ENCODE measurements at places on chromosomes 6 and 20.

DNA sequence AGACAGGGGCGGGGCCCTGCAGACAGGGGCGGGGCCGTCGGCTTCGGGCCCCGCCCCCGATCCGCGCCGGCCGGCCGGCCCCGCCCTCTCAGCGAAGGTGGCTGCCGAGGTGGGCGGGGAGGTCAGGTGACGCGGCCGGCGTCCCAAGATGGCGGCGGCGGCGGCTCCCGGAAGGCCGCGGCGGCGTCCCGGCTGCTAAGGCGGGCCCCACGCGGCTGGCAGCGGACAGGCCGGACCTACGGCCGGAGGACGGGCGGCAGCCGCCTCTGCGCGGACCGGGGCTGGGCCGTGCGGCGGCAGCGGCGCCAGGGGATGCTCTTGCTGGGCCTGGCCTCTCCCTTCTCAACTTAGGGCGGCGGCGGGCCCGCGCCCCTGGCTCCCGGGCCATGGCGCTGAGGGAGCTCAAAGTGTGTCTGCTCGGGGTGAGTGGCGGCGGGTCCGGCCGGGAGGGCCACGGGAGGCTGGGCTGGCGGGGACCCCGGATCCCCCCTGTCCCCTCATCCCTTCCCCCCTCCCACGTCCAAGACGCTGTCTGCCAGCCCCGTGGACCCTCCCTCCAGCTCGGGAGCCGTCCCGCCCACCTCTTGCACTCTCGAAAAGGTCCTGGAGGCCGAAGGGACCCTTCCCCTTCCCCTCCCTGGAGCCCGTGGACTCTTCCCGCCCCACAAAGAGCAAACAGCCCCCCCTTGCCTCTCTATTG, at the start of gene RAB22A:
Gene RAB22A, plus strand, starts transcription at position 125 of the 700 bp plus-strand sequence. Its CDS starts 262 bp downstream, at position 387.
- peak; percentile 70 for DNase-seq

DNA sequence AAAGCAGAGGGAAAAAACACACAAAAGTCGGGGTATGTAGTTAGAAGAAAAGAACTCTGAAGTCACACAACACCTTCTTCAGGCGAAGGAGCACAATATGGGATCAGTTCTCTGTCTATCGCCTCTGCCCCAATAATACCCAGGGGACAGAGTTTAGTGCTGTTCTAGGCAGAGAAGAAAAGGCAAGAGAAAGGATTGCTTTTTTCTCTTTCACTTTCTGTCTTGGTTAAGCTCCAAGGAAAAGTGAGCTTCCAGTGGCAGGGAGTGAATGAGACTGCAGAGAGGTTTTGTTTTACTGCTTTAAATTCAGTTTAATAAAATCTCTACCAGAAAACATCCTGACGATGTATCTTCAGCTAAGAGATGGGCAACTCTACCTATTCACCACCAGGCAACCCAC, 86.6 kb upstream of the STXBP5 start:
- no peak for DNase-seq

GRCh38 chr6:32968093-32968866, at the start of gene BRD2:
Gene BRD2, plus strand, starts transcription at chr6:32968594. Its CDS starts 4,305 bp downstream, at chr6:32972899.
- peak; percentile 91 for DNase-seq

GRCh38 chr6:82954356-82954755, 111.3 kb downstream of the UBE3D start:
- DNase-seq, result no peak

DNA sequence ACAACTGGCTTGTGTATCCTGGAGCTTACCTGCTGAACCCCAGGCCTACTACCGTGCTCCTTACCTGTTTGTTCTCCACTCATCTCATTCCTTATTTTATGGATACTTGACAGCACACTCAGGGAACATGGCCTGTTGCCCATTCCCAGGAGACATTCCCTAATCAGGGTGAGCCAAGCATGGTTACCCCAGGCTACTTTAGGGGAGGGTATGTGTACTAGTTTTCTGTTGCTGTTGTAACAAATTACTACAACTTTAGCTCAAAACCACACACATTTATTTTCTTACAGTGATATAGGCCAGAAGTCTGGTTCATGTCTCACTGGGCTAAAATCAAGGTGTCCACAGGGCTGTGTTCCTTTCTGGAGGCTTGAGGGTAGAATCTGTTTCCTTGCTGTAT, 15.0 kb upstream of the TRAM2 start:
- no peak for DNase-seq

DNA sequence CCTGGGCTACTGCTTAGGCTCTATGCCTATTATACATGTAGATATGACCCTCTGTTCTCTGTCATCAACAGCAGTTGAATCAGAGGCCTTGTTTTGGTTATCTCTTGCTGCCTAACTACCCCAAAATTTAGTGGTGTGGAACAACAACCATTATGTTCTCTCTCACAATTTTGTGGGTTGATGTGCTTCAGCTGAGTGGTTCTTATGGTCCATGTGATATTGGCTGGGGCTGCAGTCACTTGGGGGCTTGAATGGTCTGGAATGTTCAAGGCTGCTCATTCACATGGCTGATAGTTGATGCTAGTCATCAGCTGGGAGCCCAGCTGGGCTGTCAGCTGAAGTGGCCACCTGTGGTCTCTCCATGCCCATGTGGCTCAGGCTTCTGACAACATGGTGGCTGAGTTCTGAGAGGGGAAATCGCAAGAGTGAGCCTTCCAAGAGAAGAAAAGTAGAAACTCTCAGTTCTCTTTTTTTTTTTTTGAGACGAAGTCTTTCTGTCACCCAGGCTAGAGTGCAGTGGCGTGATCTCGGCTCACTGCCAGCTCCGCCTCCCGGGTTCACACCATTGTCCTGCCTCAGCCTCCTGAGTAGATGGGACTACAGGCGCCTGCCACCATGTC, 47.8 kb downstream of the SHLD1 start:
- no peak for DNase-seq

DNA sequence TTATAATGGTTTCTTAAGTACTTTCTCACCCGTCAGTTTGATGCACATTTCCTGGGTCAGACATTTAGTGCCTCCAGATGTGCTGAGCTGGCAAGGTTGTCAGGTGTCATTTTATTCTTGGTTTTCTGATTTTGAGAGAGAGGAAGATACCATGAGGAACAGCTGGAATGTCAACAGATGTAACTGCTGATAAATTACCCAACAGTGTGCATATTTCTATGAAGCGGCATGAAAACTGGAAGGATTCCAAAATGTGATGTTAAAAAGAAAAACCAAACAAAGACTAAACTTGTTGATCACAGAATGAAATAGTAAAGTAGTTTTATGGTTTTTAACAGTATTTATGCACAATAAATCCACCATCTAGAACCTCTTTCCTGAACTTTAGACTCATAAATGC, 447.3 kb downstream of the HDGFL1 start:
- DNase-seq, result no peak

GRCh38 chr6:126307849-126308248, 32.1 kb upstream of the CENPW start:
- no peak for DNase-seq

DNA sequence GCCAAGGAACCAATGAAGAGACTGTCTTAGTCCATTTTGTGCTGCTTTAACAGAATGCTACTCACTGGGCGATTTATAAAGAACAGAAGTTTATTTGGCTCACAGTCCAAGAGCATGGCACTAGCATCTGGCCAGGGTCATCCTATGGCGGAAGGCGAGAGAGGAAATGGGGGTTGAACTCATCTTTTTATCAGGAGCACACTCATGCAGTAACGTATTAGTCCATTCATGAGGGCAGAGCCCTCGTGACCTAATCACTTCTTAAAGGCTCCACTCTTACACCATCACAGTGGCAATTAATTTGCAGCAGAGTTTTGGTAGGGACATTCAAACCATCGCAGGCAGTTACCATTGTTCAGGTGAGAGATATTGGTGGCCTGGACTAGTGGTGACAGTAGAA, 8.5 kb downstream of the ARFGEF2 start:
- no peak for DNase-seq

GRCh38 chr6:13985663-13986325, 61.0 kb downstream of the RNF182 start:
- DNase-seq, result no peak

DNA sequence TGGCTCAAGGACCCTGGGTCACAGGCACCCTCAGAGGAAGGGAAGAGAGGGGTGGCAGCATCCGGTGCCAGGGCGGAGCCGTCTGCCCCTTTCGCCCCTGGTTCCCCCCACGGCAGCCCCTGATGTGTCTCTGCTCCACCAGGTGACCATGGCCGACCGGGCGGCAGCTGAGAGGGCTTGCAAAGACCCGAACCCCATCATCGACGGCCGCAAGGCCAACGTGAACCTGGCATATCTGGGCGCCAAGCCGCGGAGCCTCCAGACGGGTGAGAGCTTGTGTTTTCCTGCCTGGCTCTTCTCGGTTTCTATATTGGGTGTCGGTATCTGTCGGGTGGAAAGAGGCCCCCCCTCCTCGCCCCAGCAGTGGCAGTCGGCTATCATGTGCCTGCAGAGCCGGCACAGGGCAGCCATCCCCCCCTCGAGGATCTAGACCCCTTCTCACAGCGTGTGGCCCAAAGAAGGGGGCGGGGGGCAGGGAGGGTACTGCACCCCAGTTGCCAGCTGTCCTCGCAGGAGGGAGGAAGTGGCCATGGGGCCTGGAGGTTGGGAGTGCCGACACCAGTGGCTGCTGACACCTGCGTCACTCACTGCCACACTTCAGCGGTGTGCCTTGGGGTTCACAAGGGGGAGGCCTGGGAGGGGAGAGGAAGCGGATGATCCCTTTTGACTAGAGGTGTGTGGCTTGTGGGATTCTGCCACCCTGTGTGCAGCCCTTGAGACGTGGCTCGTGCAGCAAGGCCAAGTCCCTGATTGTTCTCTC, 1.5 kb downstream of the RBM38 start:
- DNase-seq, result peak; percentile 53

GRCh38 chr20:50277064-50277415, 86.4 kb downstream of the CEBPB start:
- no peak for DNase-seq

- DNase-seq, result no peak
Measured at GRCh38 chr6:165940366-165940765, 227.3 kb downstream of the TBXT start.

DNA sequence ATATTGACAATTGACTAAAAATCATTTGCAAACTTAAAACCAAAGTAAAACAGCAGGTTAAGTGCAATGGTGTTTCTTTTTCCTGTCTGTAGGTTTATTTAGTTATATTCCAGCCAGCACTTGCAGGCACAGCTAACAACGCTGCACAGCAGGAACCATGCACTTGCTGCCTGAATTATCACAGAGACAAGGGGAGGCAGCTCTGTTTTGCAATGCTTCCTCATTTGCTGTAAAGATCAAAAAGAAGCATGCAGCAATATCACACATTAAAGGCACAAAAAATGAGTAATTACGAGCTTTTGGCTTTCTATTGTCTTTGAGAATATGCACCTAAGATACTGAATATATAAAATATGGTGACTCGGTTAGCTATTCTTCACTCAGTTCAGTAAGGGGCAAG, 241.9 kb downstream of the EPHA7 start:
- no peak for DNase-seq

DNA sequence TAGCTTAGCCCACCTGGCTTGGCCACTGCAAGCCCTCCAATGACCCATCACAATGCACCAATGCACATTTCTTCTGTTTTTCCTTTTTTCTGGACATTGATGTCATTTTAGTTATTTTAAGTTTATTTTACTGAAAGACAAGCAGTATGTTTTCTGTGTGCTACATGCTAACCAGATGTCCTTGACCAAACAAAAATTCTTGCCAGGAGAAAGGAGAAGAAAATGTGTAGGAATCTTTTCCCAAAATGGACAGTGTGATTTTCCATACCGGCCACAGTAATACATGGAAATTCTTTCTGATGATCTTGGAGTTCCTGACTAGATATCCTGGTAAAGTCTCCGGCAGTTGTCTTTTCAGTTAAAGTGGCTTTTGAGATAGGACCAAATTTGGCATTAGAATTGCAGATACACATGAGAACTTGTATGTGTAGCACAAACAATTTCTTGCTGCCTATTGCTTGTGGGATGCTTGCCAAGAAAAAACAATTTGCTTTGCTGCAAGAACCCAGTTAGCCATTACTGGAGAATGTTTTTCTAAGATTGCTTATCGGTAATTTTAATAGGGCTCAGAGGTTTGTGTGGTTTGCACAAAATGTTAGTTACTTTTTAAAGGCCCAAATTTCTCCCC, 696.5 kb upstream of the CITED2 start:
- no peak for DNase-seq

DNA sequence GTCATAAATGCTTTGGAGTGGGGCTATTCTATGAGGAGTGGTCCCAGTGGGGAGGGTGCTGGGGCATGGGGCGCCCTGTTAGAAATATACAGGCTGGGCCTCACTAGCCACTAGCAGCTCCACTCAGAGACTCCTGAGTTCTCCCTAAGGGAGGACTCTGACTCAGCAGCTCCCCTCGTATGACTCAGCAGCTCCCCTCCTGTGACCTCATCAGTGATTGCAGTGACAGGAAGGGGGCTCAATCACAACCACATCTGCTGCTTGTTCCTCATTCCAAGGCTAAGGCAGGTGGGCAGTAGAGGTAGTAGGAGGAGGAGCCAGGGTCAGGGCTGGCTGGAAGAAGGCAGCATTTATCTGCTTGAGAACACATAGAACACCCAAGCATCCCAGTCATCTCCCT, 73.7 kb downstream of the PRND start:
- DNase-seq, result peak; percentile 33

DNA sequence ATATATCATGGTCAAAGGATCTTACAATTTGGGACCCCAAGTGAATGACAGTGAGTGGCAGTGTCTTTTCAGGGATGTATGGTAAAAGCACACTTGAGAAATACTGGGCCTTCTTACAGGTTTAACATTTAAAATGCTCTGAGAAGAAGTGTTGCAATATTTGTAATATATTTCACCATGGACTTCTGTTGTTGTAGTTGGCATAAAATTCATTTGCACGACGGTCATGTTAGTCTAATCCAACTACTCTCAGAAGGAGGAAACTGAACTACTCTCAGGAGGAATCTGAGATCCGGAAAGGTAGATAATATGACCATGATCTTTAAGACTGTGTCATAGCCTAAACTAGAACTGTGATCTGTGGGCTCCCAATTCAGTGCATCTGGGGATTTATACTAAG, 700.1 kb downstream of the HDGFL1 start:
- no peak for DNase-seq

DNA sequence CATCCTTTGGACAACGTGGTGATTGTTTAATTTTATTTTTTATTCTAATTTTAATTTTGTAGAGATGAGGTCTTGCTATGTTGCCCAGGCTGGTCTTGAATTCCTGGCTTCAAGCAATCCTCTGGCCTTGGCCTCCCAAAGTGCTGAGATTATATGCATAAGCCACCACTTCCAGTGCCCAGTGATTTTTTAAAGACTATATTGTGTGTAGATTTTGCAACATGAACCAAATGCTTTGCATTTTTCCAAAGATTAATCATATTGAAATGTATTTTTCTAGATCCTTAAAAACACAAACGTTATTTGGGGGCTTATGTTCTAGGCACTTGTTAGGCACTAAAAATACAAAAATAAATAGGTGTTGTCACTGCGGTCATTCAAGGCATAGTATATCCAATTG, 117.6 kb upstream of the CCN2 start:
- DNase-seq, result no peak

- no peak for DNase-seq
Measured at GRCh38 chr6:133341607-133342158, 100.5 kb downstream of the EYA4 start.

GRCh38 chr6:120447605-120448004, 886.7 kb downstream of the TBC1D32 start:
- DNase-seq, result no peak

- DNase-seq, result no peak
Measured at GRCh38 chr6:19665613-19665909, 171.6 kb upstream of the ID4 start.

Measured in activated T-cell treated with anti-CD3 and anti-CD28 coated beads for 4 hours (primary cell).